ENCODE measurements at places on chromosomes 6 and 20.

GRCh38 chr20:3242172-3242692 is 3.2 kb upstream of the SLC4A11 start:
- DNase-seq = no peak

DNA sequence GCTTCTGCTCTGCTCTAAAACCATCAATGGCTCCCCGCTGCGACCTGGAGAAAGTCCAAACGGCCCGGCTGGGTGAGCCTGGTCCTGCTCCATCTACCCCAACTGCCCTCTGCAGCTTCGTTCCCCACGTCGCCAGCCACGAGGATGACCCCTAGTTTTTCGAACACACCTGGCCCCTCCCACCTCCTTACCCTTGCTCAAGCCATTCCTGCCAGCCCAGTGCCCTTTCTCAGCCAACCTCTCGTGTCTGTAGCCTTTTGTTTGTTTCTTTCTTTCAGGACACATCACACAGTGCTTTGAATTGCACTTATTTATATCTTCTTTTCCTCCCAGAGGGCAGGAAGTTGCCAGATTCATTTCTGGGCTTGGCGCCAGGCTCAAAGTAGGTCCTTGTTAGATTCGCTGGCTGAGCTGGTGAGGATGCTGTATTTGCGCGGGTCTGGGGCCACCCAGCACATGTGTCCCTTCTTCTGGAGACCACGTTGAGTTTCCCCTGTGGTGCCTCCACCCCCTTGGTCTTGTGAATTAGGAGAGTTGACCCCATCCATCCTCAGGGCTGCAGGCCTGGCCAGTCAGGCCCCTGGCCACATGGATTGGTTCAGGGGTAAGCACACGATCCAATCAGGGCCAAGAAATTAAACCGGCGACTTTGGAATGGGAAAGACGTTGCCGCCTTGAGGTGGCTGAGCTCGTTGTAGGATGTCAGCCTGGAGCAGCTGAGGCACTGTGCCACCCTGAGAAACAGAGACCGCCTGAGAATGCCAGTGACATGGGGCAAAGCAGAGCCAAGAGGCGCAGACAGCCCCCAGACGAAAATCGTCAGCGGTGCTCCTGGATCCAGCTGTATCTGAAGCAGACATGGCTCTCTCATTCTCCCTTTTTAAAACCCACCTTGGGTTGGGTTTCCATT is 156.0 kb downstream of the CEBPB start:
- peak; percentile 51 for DNase-seq

DNA sequence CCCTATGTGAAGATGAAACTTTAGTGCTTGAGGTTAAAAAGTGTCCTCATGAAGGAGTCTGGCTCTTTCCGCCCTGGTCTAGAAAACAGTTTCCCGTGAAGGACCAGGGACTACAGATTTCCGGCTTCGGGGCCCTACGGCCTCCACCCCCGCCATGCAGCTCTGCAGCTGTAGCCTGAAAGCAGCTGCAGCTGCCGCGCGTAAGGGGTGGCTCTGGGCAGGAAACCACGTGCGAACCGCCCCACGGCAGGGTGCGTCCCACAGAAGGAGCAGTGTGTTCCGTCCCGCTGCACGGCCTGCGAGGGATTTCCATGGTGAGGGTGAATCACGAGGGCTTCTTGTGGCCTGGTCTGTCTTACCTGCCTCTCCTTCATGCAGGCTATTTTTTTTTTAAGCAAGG is 117.0 kb downstream of the ERMARD start:
- no peak for DNase-seq

DNA sequence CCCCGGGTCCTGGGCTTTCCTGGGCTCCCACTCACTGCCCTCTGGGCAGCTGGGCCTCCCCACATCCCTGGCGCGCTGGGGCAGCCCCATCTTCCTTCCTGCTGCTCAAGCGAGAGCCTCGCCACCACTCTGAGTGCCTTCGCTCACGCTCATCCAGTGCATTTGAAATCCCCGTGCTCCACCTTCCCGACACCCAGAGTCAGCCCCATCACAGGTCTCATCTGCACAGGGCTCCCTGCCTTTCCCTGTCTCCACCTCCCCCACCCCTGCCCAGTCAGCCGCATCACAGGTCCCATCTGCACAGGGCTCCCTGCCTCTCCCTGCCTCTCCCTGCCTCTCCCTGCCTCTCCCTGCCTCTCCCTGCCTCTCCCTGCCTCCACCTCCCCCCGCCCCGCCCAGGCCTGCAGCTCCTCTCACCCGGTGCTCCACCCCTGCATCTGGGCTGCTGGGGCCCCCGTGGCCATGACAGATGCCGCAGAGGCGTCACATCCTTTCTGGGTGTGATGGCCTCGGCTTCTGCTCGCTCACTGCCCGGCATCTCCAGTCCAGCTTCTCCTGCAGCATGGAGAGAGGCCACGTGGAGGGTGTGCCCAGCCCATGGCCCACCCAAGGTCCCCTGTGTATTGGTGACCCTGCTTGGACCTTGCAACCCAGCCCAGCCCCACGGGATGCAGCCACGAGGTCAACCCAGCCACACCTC is 9.0 kb upstream of the BHLHE23 start:
- DNase-seq = no peak

GRCh38 chr6:17967668-17968518 is 19.5 kb downstream of the KIF13A start:
- no peak for DNase-seq

DNA sequence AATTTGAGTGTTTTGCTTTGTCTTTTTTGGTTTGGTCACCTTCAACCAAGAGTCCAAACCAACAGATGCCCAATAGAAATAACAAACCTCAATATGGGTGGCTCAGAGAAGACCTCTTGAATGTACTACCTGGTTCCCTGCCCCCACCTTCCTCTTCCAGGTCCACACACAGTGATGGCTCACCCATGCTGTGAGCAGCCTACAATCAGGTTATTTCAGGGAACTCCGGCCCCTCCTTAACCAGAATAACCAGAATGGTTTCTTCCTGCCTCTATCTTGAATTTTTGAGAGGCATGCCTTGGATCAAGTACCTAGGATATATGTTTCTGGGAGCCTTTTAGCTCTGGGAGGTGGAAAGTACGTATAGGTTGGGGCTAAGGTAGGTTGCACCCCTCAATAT is 327.1 kb upstream of the PRDM1 start:
- no peak for DNase-seq
